ENCODE measurements at places on chromosomes 3 and 15.

DNA sequence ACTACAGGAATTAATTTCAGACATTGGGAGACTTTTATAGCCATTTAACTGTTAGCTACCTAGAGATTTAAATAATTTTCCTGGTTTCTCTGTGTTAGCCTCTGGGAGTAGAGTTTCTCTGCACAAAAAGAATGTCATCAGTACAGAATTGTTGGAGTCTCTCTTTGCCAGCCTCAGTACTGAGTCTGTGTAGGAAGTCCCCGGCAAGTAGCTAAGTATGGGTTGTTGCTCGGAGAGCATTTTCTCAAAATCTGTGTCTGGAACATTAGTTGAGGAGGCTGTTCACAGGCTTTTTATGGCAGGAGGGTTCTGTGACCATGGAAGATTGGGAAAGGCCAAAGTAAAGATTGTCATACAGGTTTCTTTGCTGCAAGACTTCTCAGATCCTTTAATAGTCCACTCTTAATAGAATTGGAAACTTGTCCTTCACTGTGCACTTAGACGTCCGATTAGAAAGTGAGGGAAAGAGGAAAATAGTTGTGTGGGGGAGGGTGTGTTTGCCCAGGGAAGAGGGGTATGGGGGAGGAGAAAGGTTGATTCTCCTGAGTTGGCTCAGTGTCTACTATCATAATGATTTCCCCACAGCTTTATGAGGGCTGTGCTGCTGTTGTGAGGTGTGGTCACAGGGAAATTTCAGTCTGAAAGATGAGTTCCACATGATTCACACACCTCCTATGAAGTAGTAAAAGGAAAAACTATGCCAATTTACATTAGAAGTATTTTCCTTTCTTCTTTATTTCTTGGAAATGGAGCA lies 207.1 kb downstream of the PTPRG start:
- DNase-seq = no peak

DNA sequence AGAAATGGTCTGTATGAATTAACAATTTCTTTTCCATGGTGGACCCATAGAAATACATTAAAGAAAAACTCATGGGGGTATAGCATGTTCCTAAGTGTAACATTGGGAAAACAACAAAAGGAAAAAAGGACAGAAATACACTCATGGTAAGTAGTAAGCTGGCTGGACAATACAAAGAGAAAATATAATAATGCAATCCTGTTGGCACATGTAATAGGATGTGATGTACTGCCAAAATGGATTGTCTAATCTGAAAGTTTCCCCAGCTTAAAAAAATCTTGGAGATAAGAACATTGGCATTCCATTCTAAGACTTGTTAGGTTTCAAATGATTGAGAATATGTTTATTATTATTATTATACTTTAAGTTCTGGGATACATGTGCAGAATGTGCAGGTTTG lies 128.1 kb downstream of the MBNL1 start:
- no peak for DNase-seq

- DNase-seq = peak; percentile 92
Measured at GRCh38 chr15:40340740-40341400, at the start of gene CCDC9B. Gene CCDC9B (minus strand): TSS chr15:40340939. CDS start chr15:40340819, 120 bp downstream.

GRCh38 chr15:52257734-52258062 lies 37.9 kb downstream of the MYO5C start:
- no peak for DNase-seq

DNA sequence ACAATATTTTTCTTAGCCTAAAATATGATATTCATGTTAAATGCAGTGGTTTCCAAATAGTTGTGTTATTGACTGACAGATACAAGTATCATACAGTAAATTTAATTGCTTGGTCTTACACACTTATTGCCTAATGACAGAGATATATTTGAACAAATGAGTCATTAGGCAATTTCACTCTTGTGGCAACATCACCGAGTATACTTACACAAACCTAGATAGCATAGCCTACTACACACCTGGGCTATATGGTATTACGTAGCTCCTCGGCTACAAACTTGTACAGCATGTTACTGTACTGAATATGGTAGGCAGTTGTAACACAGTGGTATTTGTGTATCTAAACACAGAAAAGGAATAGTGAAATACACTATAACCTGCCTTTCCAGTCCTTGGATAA lies 50.3 kb downstream of the SERPINI1 start:
- no peak for DNase-seq

DNA sequence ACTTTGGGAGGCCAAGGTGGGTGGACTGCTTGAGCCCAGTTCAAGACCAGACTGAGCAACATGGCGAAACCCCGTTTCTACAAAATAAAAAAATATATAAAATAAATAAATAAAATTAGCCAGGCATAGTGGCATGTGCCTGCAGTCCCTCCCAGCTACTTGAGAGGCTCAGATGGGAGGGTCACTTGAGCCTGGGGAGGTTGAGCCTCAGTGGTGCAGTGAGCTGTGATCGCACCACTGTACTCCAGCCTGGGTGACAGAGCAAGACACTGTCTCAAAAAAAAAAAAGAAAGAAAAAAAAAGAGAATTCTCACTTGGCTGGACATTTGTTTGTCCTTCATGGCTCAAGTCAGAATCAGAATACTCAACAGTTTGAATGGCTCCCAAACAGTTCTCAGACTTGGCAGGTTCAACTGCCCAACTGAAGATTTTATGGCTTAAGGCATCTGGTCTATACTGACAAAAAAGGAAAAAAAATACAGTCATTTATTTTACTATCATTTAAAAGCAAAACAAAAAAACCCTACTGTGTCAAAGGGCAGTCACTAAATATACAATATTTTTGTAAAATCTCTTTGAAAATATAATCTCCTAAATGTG lies 106.6 kb downstream of the FBXL22 start:
- DNase-seq = no peak

DNA sequence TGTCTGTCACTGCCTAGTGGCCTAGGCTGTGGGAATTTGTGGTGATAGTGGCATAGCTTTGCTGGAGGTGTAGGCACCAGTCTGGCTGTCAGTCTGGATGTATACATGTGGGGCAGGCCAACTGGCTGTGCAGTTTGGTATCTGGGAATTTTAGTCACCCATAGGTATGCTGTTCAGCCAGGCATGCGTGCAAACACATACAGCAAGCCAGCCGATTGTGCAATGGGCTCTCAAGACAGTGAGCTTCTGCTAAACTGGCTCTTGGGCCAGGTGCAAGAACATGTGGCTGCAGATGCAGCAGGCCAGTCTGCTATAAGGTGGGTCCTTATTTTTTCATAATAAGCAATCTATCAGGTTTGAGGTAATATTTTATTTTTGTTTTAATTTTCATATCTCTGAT lies 87.1 kb upstream of the PLSCR5 start:
- DNase-seq = no peak

DNA sequence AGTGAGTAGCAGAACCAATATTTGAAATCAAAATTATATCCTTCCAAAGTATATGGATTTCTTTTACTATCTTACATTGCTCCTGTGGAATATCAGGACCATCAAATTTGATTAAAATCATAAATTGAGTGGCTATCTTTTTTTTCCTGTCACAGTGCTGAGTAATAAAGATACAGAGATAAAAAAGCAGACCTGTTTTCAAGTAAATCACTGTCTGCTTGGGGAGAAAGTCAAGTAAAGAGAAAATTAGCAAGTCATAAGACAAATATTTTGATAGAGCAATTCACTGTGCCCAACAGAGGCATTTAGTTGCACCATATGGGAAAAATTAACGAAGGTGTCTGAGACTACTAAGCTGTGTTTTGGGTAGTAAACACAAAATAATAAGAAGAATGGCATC lies 933.7 kb downstream of the NTRK3 start:
- DNase-seq = no peak

GRCh38 chr3:108298056-108298455 lies 1.7 kb downstream of the HHLA2 start:
- DNase-seq = no peak

Data from inflammatory macrophage (primary cell).